ENCODE measurements at places on chromosomes 11 and 22.

GRCh38 chr11:95257456-95257971 is 26.5 kb upstream of the SESN3 start:
- no peak for DNase-seq

DNA sequence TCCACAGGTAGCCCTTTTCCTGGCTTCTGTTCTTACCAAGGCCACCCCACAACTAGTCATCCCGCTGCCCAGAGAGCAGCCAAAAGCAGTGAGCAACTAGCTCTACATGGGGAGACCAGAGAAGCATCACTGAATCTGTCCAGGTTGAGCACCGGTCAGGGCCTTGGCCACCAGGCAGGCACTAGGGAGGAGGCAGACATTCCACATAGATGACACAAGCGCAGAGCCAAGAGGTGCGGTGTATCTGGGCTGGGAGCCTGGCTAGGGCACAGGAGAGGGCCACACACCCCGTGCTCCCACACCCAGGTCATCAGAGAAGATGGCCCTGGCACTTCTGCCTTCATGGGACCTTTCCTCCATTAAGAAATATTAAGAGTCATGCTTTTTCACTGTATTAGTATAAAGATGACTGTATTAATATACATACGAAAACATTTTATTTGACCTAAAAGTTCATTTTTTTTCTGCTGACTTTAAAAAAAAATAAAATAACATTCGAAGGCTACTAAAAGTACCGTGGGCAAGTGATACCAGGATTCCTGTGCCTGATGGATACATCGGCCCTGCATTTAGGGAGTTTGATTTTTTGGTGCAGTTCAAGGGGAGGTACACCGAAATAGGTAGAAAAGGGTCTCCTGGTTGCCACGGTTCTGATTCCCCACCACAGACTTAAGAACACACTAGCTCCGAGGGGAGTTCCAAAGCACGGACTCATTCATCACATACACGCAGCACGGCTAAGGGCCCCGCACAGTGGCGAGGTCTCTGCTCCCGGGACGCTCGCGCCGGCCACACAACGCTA is 1.2 kb downstream of the DGCR2 start:
- DNase-seq, result peak; percentile 26

DNA sequence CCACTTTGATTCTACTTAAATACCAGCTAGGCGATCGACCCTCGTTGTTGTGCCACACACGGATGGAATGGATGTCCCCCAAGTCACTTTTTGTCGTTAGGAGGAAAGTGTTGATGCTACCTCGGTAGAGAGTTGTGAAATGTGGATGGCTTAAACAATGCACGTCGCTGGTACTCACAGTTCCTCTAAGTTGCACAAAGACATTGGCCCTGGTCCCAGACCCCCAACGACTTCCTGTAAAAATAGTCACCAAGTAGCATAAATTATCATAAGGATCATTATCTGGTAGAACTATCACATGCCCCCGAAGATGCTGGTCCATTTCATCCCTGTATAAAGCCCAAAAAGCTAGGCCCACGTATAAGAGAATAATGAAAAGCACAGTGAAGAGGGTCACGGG is 3.8 kb downstream of the PKDREJ start:
- no peak for DNase-seq

GRCh38 chr22:21628386-21629254 is 1.2 kb downstream of the YDJC start:
- DNase-seq, result no peak

GRCh38 chr11:67113231-67113721 is 5.8 kb upstream of the KDM2A start:
- peak; percentile 33 for DNase-seq

- no peak for DNase-seq
Measured at GRCh38 chr22:17890245-17890671, 116.0 kb upstream of the BID start.

- no peak for DNase-seq
Measured at GRCh38 chr11:95487391-95487790, 256.4 kb upstream of the SESN3 start.

DNA sequence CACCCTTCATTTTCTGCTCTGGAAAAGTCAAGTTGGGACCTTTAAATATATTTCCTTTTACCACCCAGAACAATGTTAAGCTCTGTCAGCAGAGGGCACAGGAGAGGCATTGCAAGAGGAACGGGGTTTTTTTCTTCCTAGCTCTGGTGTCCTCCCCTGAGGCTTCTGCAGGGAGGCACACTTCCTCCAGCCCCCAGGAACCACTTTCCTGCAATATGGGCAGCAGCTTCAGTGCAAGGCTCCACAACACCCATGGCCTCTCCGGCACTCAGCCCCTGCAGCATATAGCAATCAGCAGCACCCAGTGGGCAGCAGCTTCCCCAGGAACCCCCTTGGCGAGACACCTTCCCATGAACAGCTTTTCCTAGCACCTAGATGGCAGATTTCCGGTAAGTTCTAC is 101.4 kb downstream of the SYT9 start:
- no peak for DNase-seq

DNA sequence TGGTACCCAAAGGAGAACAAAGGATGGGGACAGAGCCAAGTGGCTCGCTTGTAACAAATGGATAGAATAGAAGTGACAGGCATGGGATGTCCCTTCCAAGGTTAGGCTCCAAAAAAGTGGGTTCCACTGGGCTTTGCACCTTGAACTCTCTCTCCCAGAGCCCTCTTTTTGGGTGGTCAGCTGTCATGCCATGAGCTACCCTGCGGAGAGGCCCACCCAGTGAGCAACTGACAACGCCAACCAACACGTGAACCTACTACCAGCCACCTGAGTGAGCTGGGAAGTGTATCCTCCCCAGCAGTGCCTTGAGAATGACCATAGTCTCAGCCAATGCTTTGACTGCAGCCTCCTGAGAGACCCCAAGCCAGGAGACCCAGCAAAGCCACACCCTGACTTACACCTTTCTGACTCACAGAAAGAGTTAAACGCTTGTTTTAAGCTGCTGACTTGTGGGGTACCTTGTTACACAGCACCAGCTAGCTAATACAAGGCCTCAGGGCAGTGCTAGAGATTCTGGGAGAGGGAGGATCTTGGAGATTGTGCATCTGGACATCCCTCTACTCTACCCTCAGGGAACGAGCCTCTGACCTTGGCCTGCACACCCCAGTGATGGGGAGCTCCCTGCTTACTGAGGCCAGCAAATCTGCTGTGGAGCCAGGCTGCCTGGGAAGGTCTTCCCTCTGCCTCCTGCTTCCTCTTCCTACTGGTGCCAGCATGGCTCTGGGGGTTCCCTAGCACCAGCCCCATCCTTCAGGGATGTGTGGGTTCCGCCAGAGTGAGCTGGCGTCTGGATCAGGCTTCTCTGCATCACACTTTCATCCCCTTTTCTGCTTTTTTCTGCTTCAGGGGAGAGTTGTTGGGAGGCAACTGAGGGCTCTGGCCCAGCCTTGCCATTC is 29.1 kb upstream of the RFPL3 start:
- DNase-seq, result no peak

GRCh38 chr11:27718346-27718862 is 18.1 kb upstream of the BDNF start:
- no peak for DNase-seq

DNA sequence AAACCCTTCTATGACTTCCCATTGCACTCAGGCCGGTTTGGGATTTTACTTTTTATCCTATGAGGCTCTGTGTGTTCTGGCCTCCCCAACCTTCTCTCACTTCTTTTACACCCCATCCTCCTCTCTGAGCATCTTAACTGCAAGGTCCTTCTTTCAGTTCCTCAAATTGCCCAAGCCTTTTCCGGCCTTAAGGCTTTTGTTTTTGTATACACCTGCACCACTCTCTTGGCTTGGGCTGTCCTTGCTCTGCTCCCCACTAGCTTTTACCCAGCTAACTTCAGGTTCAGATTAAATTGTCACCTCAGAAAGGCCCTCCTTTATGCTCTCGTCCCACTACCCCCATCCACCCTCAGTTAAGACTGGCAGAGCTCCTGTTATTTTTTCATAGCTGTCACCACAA is 55.5 kb downstream of the FAM83F start:
- peak; percentile 56 for DNase-seq

- no peak for DNase-seq
Measured at GRCh38 chr11:31768749-31769640, 42.1 kb downstream of the PAX6 start.

GRCh38 chr11:102415304-102415916 is 37.2 kb downstream of the TMEM123 start:
- DNase-seq, result peak; percentile 52

GRCh38 chr11:100816823-100817222 is 129.7 kb downstream of the ARHGAP42 start:
- no peak for DNase-seq

GRCh38 chr22:20128619-20128901 is 3.0 kb upstream of the ZDHHC8 start:
- no peak for DNase-seq

GRCh38 chr11:3095712-3096361 is 38.6 kb upstream of the CARS1 start:
- DNase-seq, result no peak

Data from CD4-positive, alpha-beta T cell treated with Interleukin-4 for 1 hour (primary cell).